WTC11 (cell line): ENCODE measurements at places on chromosomes 5 and 9. TPM values are rescaled to one million over a fixed set of nuclear protein-coding genes. Genes with fewer than 3 reads are reported as not detected.
A peak's percentile ranks its signal among the peaks of the same experiment; 100 is the strongest.

GRCh38 chr5:76638479-76638878 lies 15.3 kb upstream of the F2RL2 start:
- peak overlapping the region; percentile 23; the same call in 1 of the 2 replicates for H3K27ac ChIP-seq
- H3K4me3 ChIP-seq = no peak overlapping the region
- H3K27me3 ChIP-seq = no peaks in the 10 kb centered on the region
- peaks cover 13% of the 10 kb centered on the region for H3K4me1 ChIP-seq

GRCh38 chr5:4831325-4831724 lies 308.8 kb upstream of the ADAMTS16 start:
- H3K4me3 ChIP-seq = no peak overlapping the region
- no peaks in the 10 kb centered on the region for H3K36me3 ChIP-seq
- H3K4me1 ChIP-seq = 0 out of 2 replicates have a peak, but pooled peaks cover 9% of the 10 kb centered on the region
- no peaks in the 10 kb centered on the region for H3K27me3 ChIP-seq
- H3K27ac ChIP-seq = no peak overlapping the region
- DNase-seq = no peak

SLC25A48 gene
- total RNA-seq = 0.76 to 1.1 TPM (median 1.1 TPM) in 3 replicates

GRCh38 chr9:116975126-116975525 lies 288.0 kb downstream of the TRIM32 start:
- H3K36me3 ChIP-seq = no peaks in the 10 kb centered on the region
- H3K27me3 ChIP-seq = no peaks in the 10 kb centered on the region
- no peak overlapping the region for H3K4me3 ChIP-seq
- no peak for DNase-seq

GRCh38 chr5:166883016-166883415 lies 1408.4 kb upstream of the WWC1 start:
- no peak for DNase-seq
- H3K4me1 ChIP-seq = peaks cover 31% of the 10 kb centered on the region
- peak overlapping the region; percentile 97 for H3K27ac ChIP-seq
- H3K36me3 ChIP-seq = no peaks in the 10 kb centered on the region

DNA sequence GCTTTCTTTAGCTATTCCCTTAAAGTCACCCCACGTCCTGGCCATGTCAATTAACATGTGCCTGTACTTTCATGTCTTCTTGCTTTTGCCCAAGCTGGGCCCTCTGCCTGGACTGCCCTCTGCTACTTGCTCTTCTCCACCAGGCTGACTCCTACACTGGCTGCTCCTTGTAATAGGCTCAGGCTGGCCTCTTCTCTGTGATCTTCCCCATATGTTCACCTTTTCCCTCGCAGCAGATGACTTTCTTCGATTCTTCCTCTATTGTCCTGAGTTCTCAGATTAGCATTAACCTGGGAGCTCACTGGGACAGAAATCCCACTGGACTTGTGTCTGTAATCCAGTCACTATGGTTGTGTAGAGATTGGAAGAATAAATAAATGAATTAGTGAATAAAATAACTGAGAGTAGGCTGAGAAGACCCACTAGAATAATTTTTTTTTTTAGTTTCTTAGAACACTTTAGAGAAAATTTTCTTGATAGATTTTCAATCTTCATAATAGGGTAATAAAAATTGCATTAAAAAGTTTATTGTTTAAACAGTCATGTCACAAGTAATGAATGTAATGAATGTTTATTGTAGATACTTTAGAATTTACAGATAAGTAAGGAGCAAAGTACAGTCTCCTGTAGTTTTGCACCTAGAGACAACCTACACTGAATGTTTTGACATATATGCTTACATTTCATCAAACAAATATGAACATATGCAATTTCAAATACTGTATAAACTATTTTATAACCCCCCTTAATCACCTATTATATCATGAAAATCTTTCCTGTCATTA lies 47.4 kb upstream of the TNFSF15 start:
- H3K27ac ChIP-seq = no peak overlapping the region
- H3K36me3 ChIP-seq = no peaks in the 10 kb centered on the region
- peaks cover 6% of the 10 kb centered on the region for H3K4me1 ChIP-seq
- H3K4me3 ChIP-seq = no peak overlapping the region
- peaks cover 3% of the 10 kb centered on the region; the same call in 1 of the 2 replicates for H3K27me3 ChIP-seq
- no peak for DNase-seq
